Karpas-422 (cell line): ENCODE measurements at places on chromosomes 7 and 10. TPM values are rescaled to one million over a fixed set of nuclear protein-coding genes. Genes with fewer than 3 reads are reported as not detected.

- no peak for DNase-seq
- peaks cover 17% of the 10 kb centered on the region for H3K4me1 ChIP-seq
- peak overlapping the region; percentile 25; the same call in 1 of the 2 replicates for H3K4me3 ChIP-seq
- H3K27ac ChIP-seq, result no peak overlapping the region
- no peaks in the 10 kb centered on the region for H3K27me3 ChIP-seq
These were observed 933 bp upstream of the RNF32 start for GRCh38 chr7:156639426-156640256.

DNA sequence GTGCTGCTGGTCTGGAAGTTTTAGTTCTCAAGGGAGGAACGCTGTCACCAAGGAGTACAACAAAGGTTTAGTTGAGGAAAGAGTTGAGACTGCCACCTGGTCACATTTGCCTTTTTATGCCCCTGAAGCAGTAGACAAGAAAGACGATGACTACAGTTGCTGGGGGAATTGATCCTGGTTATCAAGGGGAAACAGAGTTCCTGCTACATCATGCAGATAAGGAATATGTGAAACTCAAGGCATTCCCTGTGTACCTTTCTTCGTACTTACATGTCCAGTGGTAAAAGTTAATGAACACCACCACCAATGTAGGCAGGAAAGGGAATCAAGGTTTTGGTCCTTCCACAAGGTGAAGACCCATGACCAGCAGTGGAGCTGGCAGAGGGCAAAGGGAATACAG lies 31.8 kb downstream of the SLC35B4 start:
- no peaks in the 10 kb centered on the region for H3K36me3 ChIP-seq
- H3K4me3 ChIP-seq, result no peak overlapping the region
- DNase-seq, result no peak
- H3K4me1 ChIP-seq, result no peaks in the 10 kb centered on the region
- no peaks in the 10 kb centered on the region for H3K27me3 ChIP-seq
- H3K27ac ChIP-seq, result no peak overlapping the region

The KEL gene
- total RNA-seq, result 0.36 TPM in 1 of 2 replicates, not detected in the other

- DNase-seq, result peak; percentile 70
- no peak overlapping the region for H3K27ac ChIP-seq
- H3K4me1 ChIP-seq, result peaks cover 31% of the 10 kb centered on the region
- peak overlapping the region; percentile 23; the same call in 1 of the 2 replicates for H3K4me3 ChIP-seq
These were observed 1.2 kb downstream of the BAG3 start for GRCh38 chr10:119652361-119652730.

The SPDYE2B gene
- total RNA-seq, result not detected in 2 replicates

- no peaks in the 10 kb centered on the region for H3K36me3 ChIP-seq
- no peaks in the 10 kb centered on the region for H3K27me3 ChIP-seq
- no peak overlapping the region for H3K4me3 ChIP-seq
These were observed 184.9 kb downstream of the PPP1R9A start for GRCh38 chr7:95092324-95092723.

GRCh38 chr10:4453950-4454349 lies 372.1 kb upstream of the AKR1E2 start:
- H3K27ac ChIP-seq, result no peak overlapping the region
- H3K4me3 ChIP-seq, result no peak overlapping the region
- no peaks in the 10 kb centered on the region for H3K36me3 ChIP-seq
- peaks cover 10% of the 10 kb centered on the region for H3K4me1 ChIP-seq

- H3K36me3 ChIP-seq, result no peaks in the 10 kb centered on the region
- H3K27ac ChIP-seq, result no peak overlapping the region
- H3K4me3 ChIP-seq, result no peak overlapping the region
- H3K27me3 ChIP-seq, result no peaks in the 10 kb centered on the region
These were observed 853.6 kb downstream of the LRMDA start for GRCh38 chr10:76285012-76285411.

GRCh38 chr10:63027531-63027930 lies 105.6 kb upstream of the NRBF2 start:
- no peaks in the 10 kb centered on the region for H3K4me1 ChIP-seq
- H3K27ac ChIP-seq, result no peak overlapping the region
- H3K4me3 ChIP-seq, result no peak overlapping the region

DNA sequence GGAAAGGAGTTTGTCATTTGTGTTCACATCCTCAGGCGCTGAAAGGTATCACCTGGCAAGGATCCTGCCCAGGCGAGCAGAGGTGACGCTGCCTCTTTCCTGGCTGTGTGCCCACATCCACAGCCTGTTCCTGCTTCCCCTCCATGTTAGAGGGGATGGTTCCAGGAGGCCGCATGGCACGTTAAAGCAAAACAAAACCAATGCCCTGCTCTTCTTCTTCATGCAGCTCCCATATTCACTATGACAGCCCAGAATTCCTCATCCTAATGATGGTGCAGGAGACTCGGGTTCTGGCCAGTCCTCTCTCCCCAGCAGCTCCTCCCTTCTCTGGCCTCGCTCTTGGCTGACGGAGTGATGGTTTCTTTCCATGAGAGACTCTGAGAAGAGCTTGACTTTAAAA lies 678.5 kb upstream of the ANKRD30A start:
- no peaks in the 10 kb centered on the region for H3K4me1 ChIP-seq
- no peak overlapping the region for H3K4me3 ChIP-seq
- H3K27me3 ChIP-seq, result no peaks in the 10 kb centered on the region
- DNase-seq, result no peak

- H3K27ac ChIP-seq, result no peak overlapping the region
- H3K36me3 ChIP-seq, result no peaks in the 10 kb centered on the region
- no peak overlapping the region for H3K4me3 ChIP-seq
- no peaks in the 10 kb centered on the region for H3K4me1 ChIP-seq
- no peak for DNase-seq
These were observed 211.0 kb downstream of the LRRN3 start for GRCh38 chr7:111301891-111302290.

DNA sequence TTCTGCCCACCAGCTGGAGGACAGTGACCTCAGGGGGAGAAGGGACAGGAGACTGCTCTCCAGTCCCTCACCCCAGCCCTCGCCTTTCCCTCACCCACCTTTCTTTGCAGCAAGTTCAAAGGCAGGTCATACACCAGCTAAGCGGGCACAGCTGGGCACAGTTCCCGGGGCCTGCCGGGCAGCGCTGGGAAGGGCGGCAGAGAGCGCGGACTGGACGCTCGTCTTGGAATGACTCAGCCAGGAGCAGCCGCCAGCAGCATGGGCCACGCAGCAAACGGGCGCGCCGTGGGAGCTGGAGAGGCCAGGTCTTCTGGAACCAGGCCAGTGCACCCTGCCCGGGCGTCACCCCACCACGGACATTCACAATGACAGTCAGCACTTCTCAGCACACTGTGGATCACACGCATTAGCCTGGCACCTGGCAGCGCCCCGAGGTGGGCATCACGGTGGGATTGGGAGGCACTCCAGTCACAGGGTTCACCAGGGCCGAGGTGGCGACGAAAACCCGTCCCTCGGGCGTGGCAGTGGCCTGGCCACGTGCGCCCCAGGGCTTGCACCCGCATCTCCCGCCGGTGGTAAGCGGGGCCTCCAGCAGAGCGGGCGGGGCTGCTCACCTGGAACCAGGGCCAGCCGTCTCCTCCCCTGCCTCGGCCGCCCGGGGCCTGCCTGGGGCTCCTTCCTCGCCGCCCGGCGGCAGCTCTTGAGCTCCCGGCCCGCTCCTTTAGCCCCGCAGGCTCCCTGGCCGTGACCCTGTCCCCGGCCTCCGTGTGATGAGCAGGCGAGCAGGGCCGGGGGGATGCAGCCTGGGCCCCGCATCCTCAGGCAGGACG lies 29.0 kb upstream of the WDFY4 start:
- peak overlapping the region; percentile 70 for H3K4me3 ChIP-seq
- H3K27me3 ChIP-seq, result no peaks in the 10 kb centered on the region

The SLC26A4 gene
- 0.04 and 0.19 TPM in 2 replicates for total RNA-seq

DNA sequence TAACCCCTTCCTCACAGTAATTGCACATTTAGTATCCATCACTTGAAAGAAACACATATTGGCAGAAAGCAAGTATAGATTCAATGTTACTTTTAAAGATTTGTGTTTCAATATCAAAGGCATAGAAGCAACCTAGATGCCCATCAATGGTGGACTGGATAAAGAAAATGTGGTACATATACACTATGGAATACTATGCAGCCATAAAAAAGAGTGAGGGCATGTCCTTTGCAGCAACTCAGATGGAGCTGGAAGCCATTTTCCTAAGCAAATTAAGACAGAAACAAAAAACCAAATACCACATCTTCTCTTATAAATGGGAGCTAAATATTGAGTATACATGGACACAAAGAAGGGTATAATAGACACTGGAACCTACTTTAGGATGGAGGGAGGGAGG lies 3.6 kb downstream of the OR6V1 start:
- no peak for DNase-seq
- H3K27ac ChIP-seq, result no peak overlapping the region
- no peak overlapping the region for H3K4me3 ChIP-seq
- no peaks in the 10 kb centered on the region for H3K36me3 ChIP-seq
- H3K4me1 ChIP-seq, result peaks cover 15% of the 10 kb centered on the region

The TMEM273 gene
- total RNA-seq, result 0.51 TPM in 1 of 2 replicates, not detected in the other

The GPER1 gene
- not detected in 2 replicates for total RNA-seq

The SLC26A3 gene
- total RNA-seq, result not detected in 2 replicates

GRCh38 chr7:1247527-1248041 lies 14.9 kb downstream of the UNCX start:
- no peaks in the 10 kb centered on the region for H3K27me3 ChIP-seq
- no peak for DNase-seq
- H3K4me1 ChIP-seq, result no peaks in the 10 kb centered on the region
- H3K4me3 ChIP-seq, result no peak overlapping the region
- H3K27ac ChIP-seq, result no peak overlapping the region
- H3K36me3 ChIP-seq, result no peaks in the 10 kb centered on the region

GRCh38 chr10:121303287-121303890 lies 294.9 kb downstream of the FGFR2 start:
- H3K4me3 ChIP-seq, result no peak overlapping the region
- H3K4me1 ChIP-seq, result no peaks in the 10 kb centered on the region
- H3K27me3 ChIP-seq, result no peaks in the 10 kb centered on the region
- no peak overlapping the region for H3K27ac ChIP-seq

GRCh38 chr7:81284576-81284975 lies 365.7 kb upstream of the SEMA3C start:
- no peaks in the 10 kb centered on the region for H3K27me3 ChIP-seq
- no peaks in the 10 kb centered on the region for H3K4me1 ChIP-seq
- H3K36me3 ChIP-seq, result no peaks in the 10 kb centered on the region
- no peak overlapping the region for H3K27ac ChIP-seq
- no peak for DNase-seq

DNA sequence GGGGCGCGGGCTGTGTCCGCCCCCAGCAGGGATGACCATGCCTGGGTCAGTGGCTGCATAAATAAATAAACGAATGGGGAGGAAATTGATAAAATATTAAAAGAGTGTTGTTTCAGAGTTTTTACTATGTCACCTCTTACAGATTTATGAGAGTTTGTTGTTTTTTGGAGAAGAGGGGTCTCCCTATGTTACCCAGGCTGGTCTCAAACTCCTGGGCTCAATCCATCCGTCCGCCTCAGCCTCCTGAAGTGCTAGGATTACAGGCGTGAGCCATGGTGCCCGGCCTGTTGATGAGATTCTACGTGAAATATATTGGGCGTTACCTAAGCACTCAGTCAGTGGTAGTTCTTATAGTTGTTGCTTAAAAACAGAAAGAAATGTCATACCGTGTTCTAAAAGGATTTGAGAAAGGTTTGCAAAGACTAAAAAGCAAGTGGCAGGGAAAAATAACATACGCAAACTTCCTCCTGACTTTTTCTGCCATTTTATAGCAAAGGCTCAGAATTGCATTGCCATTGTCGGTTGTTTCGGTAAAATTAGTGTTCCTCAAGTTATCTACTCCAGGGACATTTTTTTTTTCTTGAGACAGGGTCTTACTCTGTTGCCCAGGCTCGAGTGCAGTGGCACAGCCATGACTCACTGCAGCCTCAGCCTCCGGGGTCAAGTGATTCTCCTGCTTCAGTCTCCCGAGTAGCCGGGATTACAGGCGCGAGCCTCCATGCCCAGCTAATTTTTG lies 39.5 kb upstream of the FOXK1 start:
- H3K36me3 ChIP-seq, result no peaks in the 10 kb centered on the region
- no peak overlapping the region for H3K27ac ChIP-seq

GRCh38 chr7:97771576-97771975 lies 39.7 kb downstream of the TAC1 start:
- DNase-seq, result no peak
- no peaks in the 10 kb centered on the region for H3K4me1 ChIP-seq
- H3K36me3 ChIP-seq, result no peaks in the 10 kb centered on the region
- H3K27me3 ChIP-seq, result no peaks in the 10 kb centered on the region
- H3K27ac ChIP-seq, result no peak overlapping the region
- H3K4me3 ChIP-seq, result no peak overlapping the region

DNA sequence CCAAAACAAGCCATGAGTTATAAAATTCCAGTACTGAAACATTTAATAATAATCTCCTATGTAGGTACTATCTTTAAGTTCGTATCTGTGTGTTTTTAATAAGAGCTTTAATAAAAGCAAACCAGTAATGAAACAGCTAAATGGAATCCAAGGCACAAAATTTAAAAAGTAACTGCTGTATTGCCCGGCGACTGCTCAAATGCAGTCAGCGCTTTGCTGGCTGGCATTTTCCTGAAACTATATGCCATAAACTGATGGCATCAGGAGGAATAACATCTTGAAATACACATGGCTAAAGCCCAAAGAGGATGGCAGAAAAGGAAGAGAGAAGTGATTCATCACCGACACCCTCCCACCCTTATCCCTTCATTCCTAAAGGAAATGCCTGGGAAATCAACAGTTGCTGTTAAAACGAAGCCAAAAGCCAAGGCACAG lies 133.1 kb downstream of the CUBN start:
- no peak overlapping the region for H3K4me3 ChIP-seq
- H3K27me3 ChIP-seq, result 0 out of 2 replicates have a peak, but pooled peaks cover 3% of the 10 kb centered on the region
- no peaks in the 10 kb centered on the region for H3K4me1 ChIP-seq
- no peak for DNase-seq
- no peak overlapping the region for H3K27ac ChIP-seq

The ZNF786 gene
- 4.4 and 8.7 TPM in 2 replicates for total RNA-seq

- no peak overlapping the region for H3K4me3 ChIP-seq
- DNase-seq, result no peak
- H3K27me3 ChIP-seq, result no peaks in the 10 kb centered on the region; the same call in 1 of the 2 replicates
- H3K4me1 ChIP-seq, result 0 out of 2 replicates have a peak, but pooled peaks cover 2% of the 10 kb centered on the region
These were observed 42.1 kb downstream of the NEURL1 start for GRCh38 chr10:103535595-103535994.

DNA sequence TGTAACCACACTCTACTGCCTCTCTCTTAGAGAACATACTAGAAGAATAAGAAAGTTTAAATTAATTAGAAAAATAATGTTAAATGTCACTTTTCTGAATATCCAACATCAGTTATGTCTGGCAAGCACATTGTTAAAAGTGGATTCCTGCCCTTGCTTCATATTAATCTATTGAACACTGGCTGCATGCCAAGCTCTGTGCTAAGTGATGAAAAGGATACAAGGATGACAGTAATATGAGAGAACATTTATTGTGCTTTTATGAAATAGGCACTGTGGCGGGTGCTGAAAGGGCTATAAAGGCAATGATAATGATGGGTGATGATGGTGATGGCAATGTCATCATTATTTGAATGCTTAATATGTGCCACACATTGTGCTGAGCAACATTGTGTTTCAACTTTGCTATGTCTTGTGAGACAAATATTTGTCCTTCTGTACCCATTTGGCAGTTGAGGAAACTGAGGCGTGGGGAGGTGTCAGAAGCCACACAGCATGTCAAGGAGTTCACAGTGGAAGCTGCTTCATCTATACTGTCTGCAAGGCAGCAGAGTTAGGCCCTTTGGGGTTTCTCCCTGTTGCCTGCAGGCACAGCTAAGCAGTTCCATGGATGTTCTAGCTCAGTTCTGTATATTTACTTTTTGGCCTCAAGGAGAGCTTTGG lies 64.2 kb upstream of the RAPGEF5 start:
- H3K4me3 ChIP-seq, result no peak overlapping the region
- no peaks in the 10 kb centered on the region for H3K27me3 ChIP-seq
- no peak overlapping the region for H3K27ac ChIP-seq
- DNase-seq, result no peak

The OR9A2 gene
- total RNA-seq, result not detected in 2 replicates

The SRGN gene
- 18.3 and 56.4 TPM in 2 replicates for total RNA-seq

- DNase-seq, result no peak
- no peaks in the 10 kb centered on the region for H3K36me3 ChIP-seq
- no peak overlapping the region for H3K27ac ChIP-seq
- no peak overlapping the region for H3K4me3 ChIP-seq
- no peaks in the 10 kb centered on the region for H3K4me1 ChIP-seq
These were observed 286.4 kb downstream of the C7orf25 start for GRCh38 chr7:42625421-42625820.
